ENCODE measurements at places on chromosomes 6 and 20.

DNA sequence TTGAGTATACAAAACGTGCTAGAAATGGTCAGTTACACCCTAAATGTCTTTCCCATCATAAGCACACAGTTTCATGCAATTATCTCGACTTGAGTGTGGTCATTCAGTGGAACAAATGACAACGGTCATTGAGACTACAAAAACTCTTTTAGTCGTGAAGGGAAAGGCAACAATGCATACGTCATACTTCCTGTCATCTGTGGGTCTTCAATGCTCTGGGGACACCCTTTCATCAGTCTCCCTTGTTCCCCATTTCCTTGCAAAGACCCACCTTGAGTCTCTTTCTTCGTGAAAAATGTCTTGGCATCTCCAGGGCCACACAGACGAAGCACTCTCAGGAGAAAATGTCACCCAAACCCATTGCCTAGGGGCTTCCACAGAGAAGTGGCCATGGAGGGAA lies 238.5 kb downstream of the GMPR start:
- DNase-seq = no peak

GRCh38 chr6:131112249-131112648 lies 23.0 kb upstream of the AKAP7 start:
- DNase-seq = no peak

- no peak for DNase-seq
These were observed 736.4 kb upstream of the MARCKS start for GRCh38 chr6:113120582-113121285.

- no peak for DNase-seq
These were observed 1.2 kb upstream of the ACSS1 start for GRCh38 chr20:25058847-25059810.

DNA sequence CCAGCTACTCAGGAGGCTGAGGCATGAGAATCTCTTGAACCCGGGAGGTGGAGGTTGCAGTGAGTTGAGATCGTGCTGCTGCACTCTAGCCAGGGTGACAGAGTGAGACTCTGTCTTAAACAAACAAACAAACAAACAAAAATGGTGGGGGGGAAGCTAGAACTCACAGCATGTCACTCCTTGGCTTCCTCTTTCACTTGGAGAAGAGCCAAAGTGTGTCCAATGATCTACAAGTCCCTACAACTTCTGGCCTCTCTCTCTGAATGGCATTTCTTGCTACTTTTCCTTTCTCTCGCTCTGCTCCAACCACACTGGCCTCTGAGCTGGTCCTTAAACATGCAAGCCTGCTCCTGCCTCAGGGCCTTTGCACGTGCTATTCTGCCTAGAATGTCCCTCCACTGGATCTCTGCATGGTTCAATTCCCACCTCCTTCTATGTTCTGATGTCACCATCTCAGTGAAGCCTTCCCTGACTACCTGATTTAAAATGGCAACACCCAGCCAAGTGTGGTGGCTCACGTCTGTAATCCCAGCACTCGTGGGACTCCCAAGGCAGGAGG lies 8.1 kb downstream of the TLDC2 start:
- no peak for DNase-seq

- DNase-seq = no peak
These were observed 54.0 kb upstream of the REV3L start for GRCh38 chr6:111536910-111537527.

- no peak for DNase-seq
These were observed 55.1 kb downstream of the GCNT2 start for GRCh38 chr6:10576226-10576625.

GRCh38 chr6:119328254-119328653 lies 21.3 kb downstream of the MAN1A1 start:
- DNase-seq = no peak

GRCh38 chr6:148076051-148076450 lies 266.6 kb upstream of the SASH1 start:
- no peak for DNase-seq

GRCh38 chr20:54794110-54794509 lies 318.7 kb downstream of the DOK5 start:
- no peak for DNase-seq

DNA sequence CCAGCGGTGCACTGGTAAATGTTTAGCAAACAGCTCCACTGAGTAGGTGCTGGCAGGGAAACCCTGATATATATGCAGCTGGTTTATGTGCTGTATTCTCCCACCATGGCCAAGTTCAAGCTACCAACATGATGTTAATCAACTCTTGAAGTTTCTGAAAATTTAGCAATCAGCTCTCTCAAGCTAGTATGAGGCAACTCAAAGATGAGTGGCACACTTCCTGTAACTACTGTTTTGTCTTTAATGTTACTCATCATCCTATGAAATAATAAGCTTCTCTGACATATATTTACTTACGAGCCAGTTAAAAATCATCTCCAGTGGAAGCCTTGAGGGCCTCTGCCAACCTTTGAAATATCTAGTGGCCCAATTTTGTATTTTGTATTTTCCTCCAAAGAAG lies 54.7 kb downstream of the TRMT6 start:
- no peak for DNase-seq

- DNase-seq = peak; percentile 8
These were observed 8.8 kb upstream of the PERP start for GRCh38 chr6:138115877-138116660.

GRCh38 chr6:154632119-154632518 lies 101.1 kb upstream of the SCAF8 start:
- DNase-seq = no peak

DNA sequence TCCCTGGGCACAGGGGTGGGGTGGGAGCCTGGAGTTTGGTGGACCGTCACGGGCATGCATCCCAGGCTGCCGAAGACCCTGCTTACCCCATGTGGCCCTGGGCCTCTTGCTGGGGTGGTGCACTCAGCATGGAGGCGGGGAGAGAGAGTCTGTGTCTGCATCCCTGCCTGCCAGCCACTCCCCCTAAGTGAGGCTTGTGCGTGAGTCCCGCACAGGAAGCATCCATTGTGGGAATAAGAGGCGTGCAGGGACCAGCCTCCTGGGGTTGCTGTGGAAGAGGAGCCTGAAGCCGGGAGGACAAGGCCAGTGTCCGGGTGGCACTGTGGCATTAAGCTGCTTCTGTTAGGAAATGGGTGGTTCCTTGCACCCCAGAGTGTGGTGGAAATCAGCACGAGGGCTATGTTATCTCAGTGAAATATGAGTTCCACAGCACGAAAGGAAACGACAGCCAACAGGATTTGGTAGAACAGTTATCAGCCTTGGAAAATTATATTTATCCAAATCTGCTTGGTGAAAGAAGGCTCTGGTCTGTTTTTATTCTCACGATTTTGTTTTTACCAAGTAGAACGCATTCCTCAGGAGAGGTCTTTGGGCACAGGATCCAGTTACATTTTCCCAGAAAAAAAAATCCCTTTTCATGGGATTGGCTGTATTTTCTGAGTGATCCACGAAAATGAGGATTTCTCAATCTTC lies 35.7 kb downstream of the CDH4 start:
- no peak for DNase-seq

- DNase-seq = no peak
These were observed 9.6 kb downstream of the SLC18B1 start for GRCh38 chr6:132788658-132789395.

DNA sequence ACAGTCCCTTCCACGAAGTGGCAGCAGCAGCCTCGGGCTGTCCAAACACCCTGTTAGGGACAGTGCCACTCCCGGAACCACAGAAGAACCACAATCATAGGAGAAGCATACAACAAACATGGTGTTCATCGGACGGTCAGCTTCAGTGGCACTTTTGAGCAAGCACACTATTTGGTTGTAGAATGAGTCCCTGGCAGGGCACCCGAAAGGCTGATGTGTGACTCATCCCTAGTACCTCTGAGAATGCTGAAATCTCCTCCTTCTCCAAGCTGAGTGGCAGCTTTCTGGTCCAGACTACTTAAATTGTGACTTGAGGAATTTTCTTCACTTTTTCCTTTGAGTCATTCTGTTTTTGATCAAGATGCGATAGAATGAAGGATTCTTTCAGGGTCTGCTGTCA lies 282.5 kb downstream of the ESR1 start:
- no peak for DNase-seq

GRCh38 chr20:48406912-48407340 lies 420.9 kb downstream of the PREX1 start:
- no peak for DNase-seq

- DNase-seq = no peak
These were observed 186.6 kb upstream of the OPRM1 start for GRCh38 chr6:153852481-153852880.

DNA sequence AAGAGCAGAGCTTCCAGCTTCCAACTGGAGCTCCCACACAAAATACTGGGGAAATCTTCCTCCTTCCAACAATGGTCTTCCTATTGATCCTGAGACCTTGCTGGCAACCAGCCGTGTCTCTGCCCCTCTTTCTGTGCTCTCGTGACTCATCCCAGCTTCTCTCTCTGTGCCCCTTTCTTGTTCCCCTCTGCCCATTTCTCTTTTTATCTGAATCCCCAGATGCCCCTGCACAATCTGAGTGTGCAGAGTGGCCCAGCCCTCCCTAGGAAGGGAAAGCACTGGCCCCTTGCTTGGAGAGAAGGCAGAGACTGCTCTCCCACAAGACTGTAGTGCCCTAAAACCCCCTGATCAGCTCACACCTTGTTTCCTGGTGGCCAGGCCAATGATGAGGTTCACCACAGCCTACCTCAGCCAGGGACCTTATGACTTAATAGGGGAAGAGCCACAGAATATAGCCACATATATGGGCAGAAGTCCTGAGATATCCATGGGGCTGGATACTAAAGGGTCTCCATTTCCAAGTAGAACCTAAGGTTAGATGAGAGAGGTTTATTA lies 23.1 kb upstream of the MAS1L start:
- DNase-seq = no peak

- no peak for DNase-seq
These were observed 132.3 kb downstream of the CARMIL1 start for GRCh38 chr6:25411316-25411950.

GRCh38 chr20:51917886-51918535 lies 115.7 kb upstream of the SALL4 start:
- DNase-seq = no peak

DNA sequence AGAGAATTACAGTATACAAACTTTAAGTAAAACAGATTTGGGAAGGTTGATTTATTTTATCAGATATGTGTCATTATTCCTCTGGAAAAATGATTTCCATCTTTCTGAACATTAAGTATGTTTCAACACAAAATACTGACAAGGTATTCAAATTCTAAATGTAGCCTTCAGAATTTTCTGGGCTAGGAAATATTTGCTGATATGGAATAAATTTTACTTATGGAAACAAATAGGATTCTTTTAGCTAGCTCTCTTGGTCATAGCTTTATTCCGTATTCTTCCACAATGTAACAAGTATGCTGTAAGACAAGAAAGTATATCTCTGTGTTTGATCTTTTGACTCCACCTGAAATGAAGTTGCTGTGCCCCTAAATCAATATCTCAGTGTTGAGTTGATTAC lies 1125.2 kb upstream of the CITED2 start:
- DNase-seq = no peak

DNA sequence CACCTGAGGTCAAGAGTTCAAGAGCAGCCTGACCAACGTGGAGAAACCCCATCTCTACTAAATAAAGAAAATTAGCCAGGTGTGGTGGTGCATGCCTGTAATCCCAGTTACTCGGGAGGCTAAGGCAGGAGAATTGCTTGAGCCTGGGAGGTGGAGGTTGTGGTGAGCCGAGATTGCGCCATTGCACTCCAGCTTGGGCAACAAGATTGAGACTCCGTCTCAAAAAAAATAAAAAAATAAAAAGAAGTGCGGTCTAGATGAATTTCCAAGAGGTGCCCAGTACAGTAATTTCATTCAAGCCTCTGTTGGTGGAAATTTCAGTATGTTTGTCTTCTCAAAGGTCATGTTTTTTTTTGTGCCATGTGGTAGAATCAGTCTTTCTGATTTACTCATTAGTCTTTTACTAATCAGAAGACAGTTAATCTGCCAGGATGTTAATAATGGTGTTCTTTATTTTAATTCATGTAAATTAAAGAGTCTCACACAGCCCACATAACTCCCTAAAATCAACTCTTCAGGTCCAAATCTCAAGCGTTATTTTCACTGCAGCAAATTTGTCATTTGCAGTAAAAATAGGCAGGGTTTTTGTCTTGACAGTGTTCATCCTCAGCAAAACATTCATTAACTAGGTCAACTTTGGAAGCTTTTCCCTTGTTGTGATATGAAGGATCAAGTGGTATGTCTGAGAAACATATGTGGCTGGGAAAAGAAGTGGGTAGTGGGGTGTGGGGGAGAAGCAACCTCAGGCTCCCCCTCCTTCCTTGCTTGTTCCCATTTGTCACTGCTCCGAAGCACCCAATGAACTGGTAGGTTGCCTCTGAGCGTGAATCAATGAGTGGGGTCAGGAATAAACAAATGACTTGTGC lies 13.3 kb downstream of the TP53INP2 start:
- DNase-seq = no peak

- no peak for DNase-seq
These were observed 41.0 kb downstream of the MAPK14 start for GRCh38 chr6:36068586-36068985.

- DNase-seq = no peak
These were observed 69.9 kb upstream of the TPD52L1 start for GRCh38 chr6:125083684-125083990.

DNA sequence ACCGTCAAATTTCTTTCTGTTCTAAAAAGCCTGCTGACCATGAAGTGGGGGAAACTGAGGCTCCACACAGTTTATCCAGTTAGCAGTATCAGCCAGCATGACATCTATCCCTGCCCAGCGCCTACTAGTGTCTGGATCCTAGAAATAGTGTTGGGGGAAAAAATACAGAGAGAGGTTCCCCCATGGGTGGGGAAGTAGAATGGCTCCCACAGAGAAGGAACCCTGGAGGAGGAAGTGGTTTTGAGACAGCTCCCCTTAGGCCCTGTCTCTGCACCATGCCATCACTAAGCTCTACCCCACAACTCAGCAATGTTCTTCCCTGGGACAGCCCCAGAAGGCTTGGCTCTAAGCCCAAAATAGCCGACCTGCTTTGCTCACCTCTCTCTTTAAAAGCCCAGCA lies 153.4 kb downstream of the MBOAT1 start:
- no peak for DNase-seq

Measured in stimulated activated CD8-positive, alpha-beta memory T cell treated with anti-CD3 and anti-CD28 coated beads, Interleukin-7, amount 100 ng/mL, for 4 hours (primary cell).